ENCODE measurements at places on chromosomes 2 and 18.

- DNase-seq, result no peak
These were observed 100.9 kb downstream of the ASAP2 start for GRCh38 chr2:9307535-9307934.

GRCh38 chr18:74766251-74766650 is 168.6 kb downstream of the ZNF407 start:
- no peak for DNase-seq

GRCh38 chr18:46466234-46467160 is 190.5 kb downstream of the LOXHD1 start:
- DNase-seq, result no peak

GRCh38 chr2:26668041-26668440 is 24.5 kb upstream of the KCNK3 start:
- no peak for DNase-seq

Data from hepatic stellate cell (primary cell).